ENCODE measurements at places on chromosomes 3 and 15.

GRCh38 chr3:127493924-127494646 lies 96.4 kb downstream of the TPRA1 start:
- DNase-seq: no peak

DNA sequence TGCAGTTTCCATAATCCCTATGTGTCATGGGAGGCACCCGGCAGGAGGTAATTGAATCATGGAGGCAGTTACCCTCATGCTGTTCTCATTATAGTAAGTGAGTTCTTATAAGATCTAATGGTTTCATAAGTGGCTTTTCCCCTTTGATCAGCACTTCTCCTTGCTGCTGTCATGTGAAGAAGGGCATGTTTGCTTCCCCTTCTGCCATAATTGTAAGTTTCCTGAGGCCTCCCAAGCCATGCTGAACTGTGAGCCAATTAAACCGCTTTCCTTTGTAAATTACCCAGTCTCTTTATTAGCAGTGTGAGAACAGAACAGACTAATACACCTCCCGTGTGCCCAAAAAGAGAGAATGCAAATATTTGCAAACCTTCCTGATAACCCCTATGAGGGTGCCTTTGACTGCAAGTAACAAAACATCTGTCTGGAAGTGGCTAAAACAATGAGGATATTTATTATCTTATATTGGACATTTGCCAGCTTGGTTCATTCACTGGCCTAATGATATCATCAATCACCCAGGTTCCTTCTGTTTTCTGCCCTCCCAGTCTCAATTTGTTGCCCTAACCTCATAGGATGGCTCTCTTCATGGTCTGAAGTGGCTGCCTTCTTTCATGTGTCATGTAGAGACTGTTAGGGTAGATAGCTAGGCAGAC lies 68.7 kb downstream of the BHLHE40 start:
- DNase-seq: no peak

- DNase-seq: no peak
Observed at GRCh38 chr3:196049653-196050052, 32.2 kb downstream of the TFRC start.

DNA sequence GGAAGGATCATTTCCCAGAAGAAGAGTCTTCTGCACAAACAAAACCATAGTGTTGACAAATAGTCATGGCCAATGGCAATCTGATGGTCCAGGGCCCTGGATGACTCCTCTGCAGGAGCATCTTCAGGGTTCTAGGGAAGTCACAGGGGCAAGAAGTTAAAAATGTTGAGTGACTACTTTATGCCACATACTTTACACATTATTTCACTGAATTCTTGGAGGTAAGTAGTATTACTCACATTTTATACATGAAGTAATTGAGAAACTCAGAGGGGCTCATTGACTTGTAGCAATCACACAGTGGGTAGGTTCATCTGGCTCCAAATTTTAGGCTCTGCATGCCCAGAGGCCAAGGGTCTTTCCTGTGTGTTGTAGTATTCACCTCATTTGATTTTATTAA lies 430.2 kb upstream of the MCTP2 start:
- DNase-seq: no peak

- no peak for DNase-seq
Observed at GRCh38 chr3:160065282-160065681, 76.6 kb downstream of the IL12A start.

- no peak for DNase-seq
Observed at GRCh38 chr3:4693620-4694019, 200.5 kb downstream of the ITPR1 start.

GRCh38 chr15:68278595-68279405 lies 1.3 kb downstream of the FEM1B start:
- no peak for DNase-seq
